ENCODE measurements at places on chromosomes 16 and 17.

GRCh38 chr17:21061158-21061835 is 18.5 kb upstream of the USP22 start:
- DNase-seq, result no peak

DNA sequence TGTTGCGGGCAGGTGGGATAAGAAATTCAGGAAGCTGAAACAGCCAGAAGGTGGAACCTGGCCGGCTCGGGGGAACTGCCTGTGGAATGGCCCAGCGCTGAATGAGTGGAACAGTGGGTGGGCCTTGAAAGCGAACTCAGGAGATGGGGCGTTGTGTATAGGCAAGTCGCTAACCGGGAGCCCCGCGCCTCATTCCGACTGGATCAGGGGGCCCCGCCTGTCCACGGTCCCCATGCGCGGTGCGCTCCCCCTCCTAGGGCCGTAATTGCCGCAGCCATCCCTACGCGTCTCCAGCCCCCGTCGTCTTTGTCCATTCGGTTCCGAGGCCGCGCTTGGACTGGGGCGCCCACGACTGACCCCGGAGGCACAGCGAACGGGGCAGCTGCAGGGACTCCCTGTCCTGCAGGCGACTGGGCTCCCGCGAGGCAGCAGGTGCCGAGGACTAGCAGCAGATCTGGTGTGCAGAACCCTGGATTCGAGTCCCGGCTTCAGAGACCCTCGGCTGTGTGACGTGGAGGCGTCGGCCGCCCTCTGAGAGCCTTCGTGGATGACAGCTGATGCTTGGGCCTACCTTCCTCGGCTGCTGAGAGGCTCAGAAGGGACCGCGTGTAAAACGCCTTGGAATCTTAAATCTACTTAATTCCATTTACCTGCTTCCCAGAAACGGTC is 10.9 kb upstream of the CA4 start:
- DNase-seq, result no peak

- DNase-seq, result no peak
These were observed 15.6 kb downstream of the MOSMO start for GRCh38 chr16:22023505-22023904.

- DNase-seq, result no peak
These were observed 250.7 kb upstream of the MON1B start for GRCh38 chr16:76940251-76940650.

DNA sequence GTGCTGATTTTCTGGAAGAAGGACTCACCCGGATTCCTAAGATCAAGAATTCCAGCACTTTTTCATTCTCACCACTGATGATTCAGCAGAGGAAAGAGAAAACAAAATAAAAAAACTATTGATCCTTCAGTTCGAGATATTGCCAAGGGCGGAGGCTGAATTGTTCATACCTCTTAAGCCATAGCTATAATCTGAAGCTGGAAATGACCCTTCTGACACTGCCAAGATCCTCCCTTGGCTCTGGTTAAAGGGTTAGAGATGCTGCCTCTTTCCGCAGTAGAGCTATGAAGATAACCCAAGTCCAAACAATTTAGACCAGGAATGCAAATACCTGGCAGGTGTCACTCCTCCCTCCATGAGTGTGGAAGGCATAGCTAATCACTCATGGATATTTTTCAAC is 73.0 kb downstream of the TMEM114 start:
- no peak for DNase-seq

DNA sequence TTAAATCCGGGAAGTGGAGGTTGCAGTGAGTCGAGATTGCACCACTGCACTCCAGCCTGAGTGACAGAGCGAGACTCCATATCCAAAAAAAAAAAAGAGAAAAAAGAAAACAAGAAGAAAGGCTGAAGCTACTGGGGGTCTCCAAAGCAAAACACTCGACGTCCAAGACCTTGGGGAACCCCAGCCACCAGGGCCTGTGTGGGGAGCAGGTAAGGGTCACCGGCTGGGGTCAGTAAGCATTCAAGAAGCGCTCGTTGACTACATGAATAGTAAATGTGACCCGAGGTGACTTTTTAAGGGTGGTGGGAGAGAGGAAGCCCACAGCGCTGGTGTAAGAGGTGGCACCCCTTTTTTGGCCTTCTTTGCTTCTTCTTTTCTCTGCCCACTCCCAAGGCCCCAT is 49.5 kb downstream of the PECAM1 start:
- DNase-seq, result no peak

DNA sequence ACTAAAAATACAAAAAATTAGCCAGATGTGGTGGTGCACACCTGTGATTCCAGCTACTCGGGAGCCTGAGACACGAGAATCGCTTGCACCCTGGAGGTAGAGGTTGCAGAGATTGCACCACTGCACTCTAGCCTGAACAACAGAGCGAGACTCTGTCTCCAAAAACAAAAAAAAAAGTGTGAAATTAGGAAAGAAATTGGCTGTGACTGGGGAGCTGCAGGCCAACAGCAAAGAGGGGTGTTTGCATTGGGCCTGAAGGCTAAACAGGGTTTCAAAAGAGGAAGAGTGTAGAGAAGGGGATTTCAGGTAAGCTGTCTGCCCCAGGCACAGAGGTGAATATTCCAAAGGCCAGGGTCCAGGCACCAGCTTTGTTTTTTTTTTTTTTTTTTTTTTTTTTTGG is 9.4 kb downstream of the BMERB1 start:
- DNase-seq, result no peak

GRCh38 chr16:2854700-2855309 is 3.2 kb downstream of the PRSS22 start:
- no peak for DNase-seq

GRCh38 chr17:41959336-41960095 is 7.1 kb upstream of the CNP start:
- peak; percentile 44 for DNase-seq

GRCh38 chr17:45883063-45883462 is 11.3 kb upstream of the MAPT start:
- no peak for DNase-seq

- DNase-seq, result no peak
These were observed 13.2 kb downstream of the RPH3AL start for GRCh38 chr17:339193-340061.

DNA sequence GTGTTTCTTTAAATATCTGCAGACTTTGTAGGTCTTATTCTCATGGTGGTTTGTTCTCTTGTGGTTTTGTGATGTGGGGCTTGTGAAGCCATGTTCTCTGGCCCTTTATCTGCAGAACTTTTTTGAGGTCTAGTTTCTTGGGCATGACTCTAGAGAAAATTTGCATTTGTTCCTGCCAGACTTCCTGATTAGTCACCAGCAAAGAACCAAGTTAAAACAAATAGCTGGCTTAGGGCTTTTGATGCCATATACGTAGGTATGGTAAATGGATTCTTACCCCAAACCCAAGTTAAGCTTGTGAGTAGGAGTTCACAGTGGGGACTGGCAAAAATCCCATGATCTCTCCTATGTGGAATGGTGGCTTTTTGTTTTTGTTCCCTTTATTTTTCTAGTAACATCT is 68.7 kb upstream of the IRX3 start:
- DNase-seq, result peak; percentile 11

DNA sequence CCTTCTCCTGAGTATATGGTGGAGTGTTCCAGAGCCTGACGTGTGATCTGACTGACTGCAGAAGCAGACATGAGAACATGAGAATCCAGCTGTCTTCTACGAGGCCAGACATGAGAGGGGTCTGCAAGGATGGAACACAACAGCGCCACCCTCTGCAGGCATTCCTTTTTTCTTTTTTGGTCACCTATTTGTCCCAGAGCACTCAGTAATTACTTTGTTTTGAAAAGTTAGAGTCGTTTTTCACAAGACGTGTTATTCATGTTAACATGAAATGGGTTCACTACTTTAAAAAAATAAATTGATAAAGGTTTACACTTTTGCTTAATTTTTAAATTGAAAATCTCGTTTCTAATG is 43.8 kb upstream of the ATP2A3 start:
- DNase-seq, result no peak

DNA sequence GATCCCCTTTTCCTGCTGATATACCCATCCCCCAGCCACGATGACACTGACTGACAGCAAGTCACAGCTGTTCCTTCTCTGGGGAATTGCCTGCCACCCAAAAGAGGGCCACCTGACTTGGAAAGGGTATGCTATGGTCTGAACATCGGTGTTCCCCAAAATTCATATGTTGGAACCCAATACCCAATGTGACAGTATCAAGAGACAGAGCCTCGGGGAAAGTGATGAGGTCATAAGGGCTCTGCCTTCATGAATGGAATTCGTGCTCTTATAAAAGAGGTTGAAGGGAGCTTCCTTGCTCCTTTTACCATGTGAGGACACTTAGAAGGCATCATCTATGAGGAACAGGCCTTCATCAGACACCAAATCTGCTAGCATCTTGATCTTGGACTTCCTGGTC is 7.6 kb upstream of the MARVELD3 start:
- DNase-seq, result no peak

DNA sequence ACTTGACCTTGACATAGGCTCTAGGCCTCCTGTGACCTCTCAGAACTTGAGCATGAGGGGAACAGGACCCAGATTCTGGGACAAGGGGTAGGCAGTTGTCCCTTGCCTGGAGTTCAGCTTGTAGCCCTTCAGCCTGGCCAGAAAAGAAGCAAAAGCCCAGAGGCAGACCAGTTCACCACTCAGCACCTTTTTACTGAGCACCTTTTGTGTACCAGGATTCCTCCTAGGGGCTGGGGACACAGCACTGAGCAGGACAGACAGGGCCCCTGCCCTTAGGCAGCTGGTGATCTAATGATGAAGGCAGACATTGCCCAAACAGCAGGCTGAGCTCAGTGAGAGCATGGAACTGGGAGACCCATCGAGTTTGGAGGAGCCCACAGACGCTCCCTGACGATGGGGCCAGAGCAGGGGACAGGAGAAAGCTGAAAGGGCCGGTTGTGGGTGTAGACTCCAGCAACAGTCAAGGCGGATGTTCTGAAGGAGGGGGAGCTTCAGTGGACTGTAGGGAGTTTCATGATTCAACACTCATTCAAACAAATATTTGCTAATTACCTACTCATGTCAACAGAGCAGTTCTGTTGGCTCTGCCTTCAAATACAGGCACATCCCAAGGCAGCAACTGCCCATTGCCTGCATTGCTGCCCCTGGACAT is 32.0 kb downstream of the SBK1 start:
- no peak for DNase-seq

- no peak for DNase-seq
These were observed 396.6 kb upstream of the DYNLRB2 start for GRCh38 chr16:80144191-80144590.

DNA sequence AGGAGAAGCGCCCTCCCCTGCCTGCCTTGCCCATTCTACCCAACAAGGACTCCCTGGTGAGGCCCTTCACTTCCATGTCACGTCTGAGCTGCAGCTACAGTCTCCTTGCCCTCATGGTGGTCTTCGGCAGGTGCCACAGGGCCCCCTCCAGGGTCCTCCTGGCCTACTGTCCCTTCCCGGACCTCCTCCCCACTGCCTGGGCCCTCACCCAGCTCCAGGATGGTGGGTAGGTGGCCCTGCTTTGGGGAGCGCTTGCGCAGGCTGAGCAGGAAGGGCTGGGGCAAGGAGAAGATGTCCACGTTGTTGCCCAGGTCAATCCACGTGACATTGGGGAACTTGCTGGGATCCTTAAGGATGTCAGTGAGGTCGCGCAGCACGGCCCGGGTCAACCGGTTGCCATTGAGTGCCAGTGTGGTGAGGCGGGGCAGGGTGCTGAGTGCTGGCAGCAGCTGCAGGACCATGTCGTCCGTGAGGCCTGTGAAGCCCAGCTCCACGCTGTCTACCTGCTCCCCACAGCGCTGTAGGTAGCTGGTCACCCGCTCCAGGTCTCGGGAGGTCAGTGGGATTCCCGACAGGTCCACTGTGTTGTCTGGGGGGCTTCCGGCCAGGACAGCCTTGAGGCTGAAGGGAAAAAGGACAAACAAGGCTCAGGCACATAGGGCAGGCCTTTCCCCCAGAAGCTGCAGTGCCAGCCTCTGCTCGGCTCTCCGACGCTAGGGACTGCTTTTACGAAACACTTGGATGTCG is 28.3 kb downstream of the TRPV2 start:
- DNase-seq, result no peak

GRCh38 chr17:77280304-77281121 is 139.7 kb downstream of the SEC14L1 start:
- DNase-seq, result peak; percentile 19

GRCh38 chr16:55102531-55102930 is 171.9 kb downstream of the IRX5 start:
- DNase-seq, result no peak

- DNase-seq, result no peak
These were observed 176.8 kb downstream of the KATNIP start for GRCh38 chr16:27726621-27727261.

GRCh38 chr17:59426031-59426430 is 94.6 kb downstream of the YPEL2 start:
- no peak for DNase-seq
